Type B pancreatic cell (in vitro differentiated cells): ENCODE measurements at places on chromosomes 5 and 9.

- DNase-seq, result no peak
Measured at GRCh38 chr5:73327908-73328455, 120.6 kb downstream of the FOXD1 start.

- DNase-seq, result no peak
Measured at GRCh38 chr5:96626956-96627355, 35.2 kb upstream of the CAST start.

DNA sequence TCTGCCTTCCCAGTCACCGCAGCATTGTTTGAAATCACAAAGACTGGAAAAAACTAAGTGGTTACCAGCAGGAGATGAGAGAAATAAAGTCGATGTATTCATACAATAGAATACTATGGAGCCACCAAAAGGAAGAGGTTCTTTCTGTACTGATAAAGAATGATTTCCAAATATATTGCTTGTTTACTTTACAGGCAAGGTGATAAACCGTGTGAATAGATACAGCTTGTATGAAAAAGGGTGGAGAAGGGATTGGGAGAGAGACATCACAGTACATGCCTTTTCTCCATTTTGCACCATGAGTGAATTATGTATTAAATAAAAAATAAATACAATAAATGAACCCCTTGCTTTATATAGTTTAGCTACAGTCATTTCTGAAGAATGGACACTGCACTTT lies 91.7 kb downstream of the RFK start:
- no peak for DNase-seq

DNA sequence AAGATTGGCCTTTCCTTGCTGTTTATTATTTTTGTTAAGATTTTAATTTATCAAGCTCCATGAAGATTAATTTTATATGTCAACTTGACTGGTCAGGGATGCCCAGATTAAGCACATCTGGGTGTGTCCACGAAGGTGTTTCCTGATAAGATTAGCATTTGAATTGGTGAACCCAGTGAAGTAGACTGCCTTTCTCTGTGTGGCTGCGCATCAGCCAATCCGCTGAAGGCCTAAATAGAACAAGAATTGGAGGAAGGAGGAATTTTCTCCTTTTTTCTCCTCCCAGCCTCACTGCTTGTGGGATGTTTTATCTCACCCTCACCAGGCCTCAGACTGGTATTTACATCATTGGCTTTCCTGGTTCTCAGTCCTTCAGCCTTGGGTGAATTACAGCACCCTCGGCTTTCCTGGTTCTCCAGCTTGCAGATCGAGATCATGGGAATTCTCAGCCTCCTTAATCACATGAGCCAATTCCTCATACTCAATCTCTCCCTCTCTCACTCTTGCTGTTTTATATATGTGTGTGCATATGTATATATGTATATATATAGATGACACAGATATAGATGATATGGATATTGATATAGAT lies 135.4 kb upstream of the SPEF2 start:
- no peak for DNase-seq

DNA sequence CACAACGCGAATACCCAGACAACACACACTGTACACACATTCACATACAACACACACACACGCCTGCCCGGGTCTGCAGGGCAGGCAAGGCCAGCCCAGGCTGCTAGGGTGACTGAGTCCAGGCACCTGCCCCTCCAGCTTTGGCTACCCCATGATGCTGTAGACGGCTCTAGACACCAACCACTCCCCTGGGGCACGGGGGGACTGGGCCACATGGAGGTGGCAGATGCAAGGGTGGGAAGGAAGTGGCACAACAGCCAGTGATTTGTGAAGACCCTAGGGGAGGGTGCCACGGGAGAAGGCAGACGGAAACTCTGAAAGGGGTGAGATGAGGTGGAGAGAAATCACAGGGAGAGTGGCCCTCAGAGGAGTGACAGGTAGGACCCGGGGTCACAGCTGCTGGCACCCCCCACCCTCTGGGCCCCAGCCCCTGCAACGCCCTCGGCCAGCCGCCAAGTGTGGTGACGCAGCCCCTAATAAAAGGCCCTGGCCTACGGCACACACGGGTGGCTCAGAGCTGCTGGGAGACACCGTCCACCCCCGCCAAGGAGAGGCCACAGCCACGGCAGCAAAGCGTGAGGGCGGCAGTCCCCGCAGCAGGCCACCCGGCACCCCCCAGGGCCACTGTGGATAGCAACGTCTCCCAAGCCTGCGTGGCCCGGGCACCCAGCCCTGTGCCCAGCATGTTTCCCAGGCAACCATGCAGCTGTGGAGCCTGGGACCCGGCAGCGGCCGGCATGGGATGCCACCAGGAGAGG lies 6.6 kb upstream of the CCDC187 start:
- no peak for DNase-seq

- no peak for DNase-seq
Measured at GRCh38 chr5:102969641-102970040, 150.3 kb downstream of the GIN1 start.

- no peak for DNase-seq
Measured at GRCh38 chr5:421901-422300, 21.1 kb upstream of the EXOC3 start.

DNA sequence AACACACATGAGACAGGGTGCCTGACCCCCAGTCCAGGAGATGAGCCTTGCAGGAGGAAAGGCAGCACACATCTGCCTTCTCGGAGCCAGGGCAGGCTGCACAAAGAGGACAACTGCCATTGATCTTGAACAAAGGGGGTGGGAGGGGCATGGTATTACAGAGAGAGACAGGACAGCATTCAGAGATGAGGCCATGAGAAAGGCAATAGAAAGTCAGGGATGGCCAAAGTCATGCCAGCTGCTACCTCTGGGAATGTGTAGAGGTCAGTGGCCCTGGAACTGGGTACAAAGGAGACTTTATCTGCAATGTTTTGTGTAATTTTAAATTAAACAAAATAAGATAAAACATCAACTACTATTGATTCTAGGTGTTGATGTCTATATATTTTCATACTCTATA lies 43.2 kb downstream of the WDR36 start:
- no peak for DNase-seq

GRCh38 chr9:94853887-94854286 lies 127.4 kb downstream of the AOPEP start:
- DNase-seq, result no peak

GRCh38 chr9:130940693-130941576 lies 1.9 kb upstream of the FIBCD1 start:
- peak; percentile 84 for DNase-seq

GRCh38 chr9:107733523-107733894 lies 243.9 kb upstream of the KLF4 start:
- DNase-seq, result no peak

DNA sequence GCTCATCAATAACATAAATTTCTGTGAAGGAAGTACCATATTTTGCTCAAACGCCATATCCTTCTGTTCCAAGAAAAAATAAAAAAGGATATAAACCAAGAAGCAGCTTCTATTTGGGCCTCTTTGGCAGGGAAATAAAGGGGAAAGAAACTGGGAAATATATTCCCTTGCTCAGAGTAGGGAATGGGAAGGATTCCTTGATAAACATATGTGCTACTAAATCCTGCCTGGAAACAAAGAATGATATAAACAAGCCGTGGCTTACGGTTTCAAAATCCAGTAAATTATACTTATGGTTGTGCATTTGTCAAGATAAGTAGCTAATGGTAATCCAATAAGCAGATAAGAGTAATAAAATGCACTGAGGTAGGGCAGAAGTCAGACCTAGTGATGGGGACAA lies 481.6 kb downstream of the NTRK2 start:
- DNase-seq, result no peak

- no peak for DNase-seq
Measured at GRCh38 chr9:96062854-96063253, 187.4 kb downstream of the ERCC6L2 start.

GRCh38 chr5:60356745-60357144 lies 343.2 kb downstream of the DEPDC1B start:
- no peak for DNase-seq

DNA sequence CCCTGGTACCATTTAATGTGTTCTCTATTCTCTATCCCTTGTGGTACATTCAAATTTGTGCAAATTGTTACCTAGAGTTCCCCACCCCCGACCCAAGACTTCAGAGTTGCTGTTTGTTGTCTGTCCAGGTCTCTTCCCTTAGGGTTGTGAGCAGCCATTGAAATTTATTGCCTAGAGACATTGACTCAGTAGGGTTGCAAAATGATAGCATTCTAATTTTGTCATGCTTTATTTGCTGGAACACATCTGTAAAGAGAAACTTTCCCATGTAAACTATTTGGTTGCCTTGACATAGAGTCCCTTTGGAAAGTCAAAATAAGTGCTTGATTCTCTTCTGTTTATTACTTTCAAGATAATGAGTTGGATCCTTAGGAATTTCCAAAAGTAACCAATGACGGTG lies 91.7 kb upstream of the KLF9 start:
- no peak for DNase-seq

DNA sequence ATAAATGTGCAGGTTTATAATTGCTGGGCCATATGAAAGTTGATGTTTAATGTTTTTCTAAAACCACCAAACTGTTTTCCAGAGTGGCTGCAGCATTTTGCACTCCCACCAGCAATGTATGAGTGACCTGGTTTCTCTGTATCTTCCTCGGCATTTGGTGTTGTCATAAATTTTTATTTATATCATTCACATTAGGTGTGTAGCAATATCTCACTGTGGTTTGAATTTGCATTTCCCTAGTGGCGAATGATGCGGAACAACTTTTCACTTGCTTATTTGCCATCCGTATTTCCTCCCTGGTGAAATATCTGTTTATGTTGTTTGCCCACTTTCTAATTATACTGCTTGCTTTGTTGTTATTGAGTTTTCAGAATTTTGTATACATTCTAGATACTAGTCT lies 295.7 kb upstream of the TUT7 start:
- DNase-seq, result no peak

- no peak for DNase-seq
Measured at GRCh38 chr5:180624587-180624986, 24.8 kb downstream of the FLT4 start.

DNA sequence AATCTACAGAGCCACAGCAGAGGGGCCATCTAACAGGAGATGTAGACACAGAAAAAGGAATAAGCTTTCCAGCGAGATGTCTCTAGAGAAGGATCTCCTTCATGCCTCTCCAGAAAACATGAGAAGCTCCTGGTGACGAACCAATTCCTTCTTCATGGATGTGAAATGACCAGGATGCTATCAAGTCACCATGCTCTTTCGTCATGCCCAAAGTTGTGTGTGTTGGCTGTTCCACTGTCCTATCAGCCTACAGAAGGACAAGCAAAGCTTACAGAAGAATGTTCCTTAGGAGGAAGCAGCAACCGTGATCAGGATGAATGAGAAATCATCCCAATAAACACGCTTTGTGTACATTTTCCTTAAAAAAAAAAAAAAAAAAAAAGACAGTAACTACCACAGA lies 54.4 kb downstream of the ALDH7A1 start:
- DNase-seq, result no peak

- no peak for DNase-seq
Measured at GRCh38 chr9:127968700-127969383, 11.9 kb downstream of the EEIG1 start.

- DNase-seq, result no peak
Measured at GRCh38 chr5:35247648-35248034, 17.4 kb upstream of the PRLR start.

GRCh38 chr5:107282061-107282460 lies 388.7 kb downstream of the EFNA5 start:
- no peak for DNase-seq

DNA sequence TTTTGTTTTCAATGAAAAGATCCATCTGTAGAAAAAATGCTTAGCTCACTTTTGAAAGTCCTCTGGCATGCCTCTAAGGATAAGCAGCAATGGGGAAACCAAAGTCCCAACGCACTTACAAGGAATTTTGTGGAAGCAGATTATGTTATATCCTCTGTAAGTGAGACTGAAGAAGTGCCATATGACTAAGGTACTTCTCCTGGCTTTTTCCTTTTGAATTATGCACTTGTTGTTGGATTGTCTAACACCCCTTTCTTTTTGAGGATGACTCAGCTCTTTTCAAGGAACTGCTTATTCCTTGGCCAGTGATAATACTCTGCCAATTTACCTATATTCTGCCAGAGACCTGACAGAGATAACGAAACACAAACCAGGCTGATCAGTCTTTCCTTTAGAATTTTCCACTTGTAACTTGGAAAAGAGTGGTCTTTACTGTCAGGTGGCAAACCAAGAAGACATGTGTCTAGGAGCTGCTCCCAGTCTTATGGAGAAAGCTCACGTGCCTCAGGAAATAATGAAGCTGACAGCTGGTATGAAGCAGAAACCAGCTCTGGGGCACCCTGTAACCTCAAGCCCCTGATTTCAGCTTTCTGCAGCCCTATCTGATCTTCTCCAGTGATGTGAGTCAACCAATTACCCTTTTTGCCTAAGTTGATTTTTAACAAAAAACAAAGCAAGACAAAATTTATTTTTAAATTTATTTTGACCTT lies 290.8 kb upstream of the FBXL7 start:
- no peak for DNase-seq

DNA sequence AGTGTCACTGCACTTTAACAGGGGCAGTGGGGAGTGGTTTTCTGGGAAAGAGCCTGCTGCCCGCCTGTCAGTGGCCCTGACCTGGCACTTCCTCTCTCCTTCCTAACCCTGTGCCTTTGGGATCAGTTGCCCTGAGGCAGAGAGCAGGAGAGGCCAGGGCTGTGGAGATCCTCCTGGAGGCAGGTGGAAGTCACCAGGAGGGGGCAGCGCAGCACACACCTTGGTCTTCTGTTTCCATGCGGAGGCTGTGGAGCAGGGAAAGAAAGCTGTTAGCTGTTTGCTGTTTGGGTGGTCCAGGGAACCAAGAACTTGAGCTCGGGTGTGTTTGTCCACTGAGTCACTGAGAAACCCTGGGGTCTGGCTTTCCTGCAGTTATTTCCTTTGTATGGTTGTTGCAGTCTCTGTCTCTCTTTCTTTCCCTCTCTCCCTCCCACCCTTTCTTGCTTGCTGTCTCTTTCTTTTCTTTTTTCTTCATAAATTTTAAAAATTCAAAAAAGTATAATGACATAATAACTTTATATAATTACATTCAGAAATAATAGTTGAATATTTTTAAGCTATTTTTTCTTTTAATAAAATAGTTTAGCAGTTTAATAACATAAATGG lies 28.1 kb downstream of the NTRK2 start:
- DNase-seq, result no peak

- no peak for DNase-seq
Measured at GRCh38 chr5:104178829-104179456, 616.4 kb upstream of the NUDT12 start.

GRCh38 chr5:1315709-1316587 lies 21.1 kb upstream of the TERT start:
- peak; percentile 58 for DNase-seq

DNA sequence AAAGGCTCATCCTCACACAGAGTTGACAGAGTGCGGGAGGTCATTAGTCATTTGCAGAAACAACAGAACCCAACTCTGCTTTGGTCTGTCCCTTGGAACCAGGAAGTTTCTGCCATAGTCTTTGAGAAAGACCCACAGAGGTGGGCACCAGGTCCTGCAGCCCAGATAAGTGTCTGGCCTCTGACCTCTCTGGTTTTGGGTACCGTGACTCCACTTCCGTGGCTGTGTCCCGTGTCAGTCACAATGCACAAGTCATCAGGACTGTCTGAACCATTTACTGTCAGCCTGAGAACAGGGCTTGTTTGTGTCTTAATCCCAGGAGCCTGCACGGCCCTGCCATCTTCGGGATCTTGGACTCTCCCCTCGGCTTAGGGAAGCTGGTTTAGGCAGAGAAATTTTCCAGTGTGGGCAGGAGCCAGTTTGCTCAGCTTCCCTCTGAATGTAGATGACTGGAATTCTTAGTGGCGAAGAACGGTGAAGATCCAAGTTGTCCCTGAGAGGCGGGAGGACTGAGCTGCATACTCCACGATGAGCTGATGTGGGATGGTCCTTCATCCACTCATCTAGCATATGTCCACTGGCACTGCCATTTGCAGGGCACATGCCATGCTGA lies 11.9 kb downstream of the GSN start:
- no peak for DNase-seq
